Stimulated activated CD8-positive, alpha-beta memory T cell treated with anti-CD3 and anti-CD28 coated beads, Interleukin-2, amount 100 ng/mL, for 48 hours (primary cell): ENCODE measurements at places on chromosomes 11 and 22.

DNA sequence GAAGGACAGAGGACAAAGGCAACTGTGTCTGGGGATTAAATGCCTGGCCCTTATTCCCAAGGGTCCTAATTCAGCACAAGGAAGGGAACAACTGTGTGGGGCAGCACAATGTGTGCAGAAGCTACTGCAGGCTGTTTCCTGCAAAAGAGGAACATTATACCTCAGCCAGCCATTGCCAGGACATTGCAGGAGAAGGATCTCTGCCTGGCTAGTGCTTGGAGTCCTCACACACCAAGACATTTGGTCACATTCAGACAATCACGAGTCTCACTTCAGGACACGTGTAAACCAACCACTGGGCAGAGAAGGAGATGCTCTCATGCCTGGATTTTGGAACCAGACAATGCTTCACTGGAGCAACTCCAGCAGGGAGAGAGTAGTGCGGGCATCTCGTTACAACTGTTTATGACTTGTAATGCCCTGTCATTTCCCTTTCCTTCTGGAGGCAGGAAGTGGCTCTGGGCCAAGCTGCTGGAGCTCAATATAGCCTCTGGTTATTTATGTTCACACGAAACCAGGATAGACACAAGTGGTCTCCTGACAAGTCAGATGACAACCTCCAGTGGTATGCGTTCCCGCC is 23.9 kb upstream of the ZC3H12C start:
- no peak for DNase-seq

- DNase-seq, result peak; percentile 65
Observed at GRCh38 chr11:118691926-118692830, 12.7 kb upstream of the TREH start.

- no peak for DNase-seq
Observed at GRCh38 chr11:101369835-101370234, 214.0 kb downstream of the TRPC6 start.

DNA sequence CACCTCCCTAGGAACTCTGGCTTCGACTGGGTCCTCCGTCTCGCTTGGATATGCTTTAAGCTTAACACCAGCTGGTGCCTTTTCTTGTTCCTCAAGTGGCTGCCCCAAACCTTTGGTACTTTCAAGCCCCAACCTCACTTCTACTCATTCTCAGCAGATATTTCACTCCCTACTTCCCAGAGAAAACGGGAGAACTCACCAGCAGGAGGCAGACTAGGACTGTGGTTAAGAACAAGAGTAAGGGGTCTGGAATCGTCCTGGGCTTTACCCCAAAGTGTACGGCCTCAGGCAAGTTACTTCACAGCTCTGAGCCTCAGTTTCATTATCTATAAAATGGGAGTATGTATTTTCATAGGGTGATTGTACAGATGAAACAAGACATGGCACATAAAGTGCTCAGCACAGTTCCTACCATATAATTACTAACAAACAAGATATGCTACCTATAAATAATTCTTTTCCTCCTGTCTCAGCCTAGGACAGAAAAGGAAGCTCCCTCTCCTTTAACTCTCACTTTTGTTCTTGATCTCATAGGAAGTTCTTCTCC is 37.8 kb downstream of the PAMR1 start:
- DNase-seq, result no peak

GRCh38 chr11:33272338-33273107 is 15.3 kb downstream of the HIPK3 start:
- DNase-seq, result no peak

DNA sequence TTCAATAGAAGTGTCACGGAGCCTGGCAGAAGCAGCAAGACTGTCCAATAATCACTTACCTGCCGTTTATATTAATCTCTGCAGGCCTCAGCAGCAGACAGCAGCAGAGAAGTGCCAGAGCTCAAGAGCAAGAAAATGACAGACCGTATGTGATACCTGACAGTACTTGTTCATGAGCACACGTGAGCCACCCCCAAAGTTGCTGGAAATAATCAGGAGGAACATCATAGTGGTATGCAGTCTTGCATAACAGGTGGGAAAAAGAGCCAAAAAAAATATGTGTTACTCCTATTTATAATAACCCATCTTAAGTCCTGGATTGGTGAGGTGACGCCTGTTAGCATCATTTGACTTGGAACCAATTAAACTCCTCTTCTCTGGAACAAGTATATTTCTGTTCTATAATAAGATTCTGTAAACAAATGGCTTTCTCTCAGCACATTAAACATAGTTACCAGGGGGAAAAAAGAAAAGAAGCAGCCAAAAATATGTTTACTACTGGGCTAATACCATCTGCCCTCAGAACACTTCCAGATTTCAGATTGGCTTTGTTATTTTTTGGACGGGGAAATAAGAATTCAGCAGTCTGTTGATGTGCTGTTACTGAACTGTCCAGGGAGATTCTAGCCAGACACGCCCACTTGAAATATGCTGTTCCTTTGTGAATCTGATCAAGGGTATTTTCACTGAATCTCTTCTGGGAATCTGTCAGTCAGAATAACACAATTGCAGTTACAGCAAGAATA is 7.9 kb upstream of the SLN start:
- no peak for DNase-seq

DNA sequence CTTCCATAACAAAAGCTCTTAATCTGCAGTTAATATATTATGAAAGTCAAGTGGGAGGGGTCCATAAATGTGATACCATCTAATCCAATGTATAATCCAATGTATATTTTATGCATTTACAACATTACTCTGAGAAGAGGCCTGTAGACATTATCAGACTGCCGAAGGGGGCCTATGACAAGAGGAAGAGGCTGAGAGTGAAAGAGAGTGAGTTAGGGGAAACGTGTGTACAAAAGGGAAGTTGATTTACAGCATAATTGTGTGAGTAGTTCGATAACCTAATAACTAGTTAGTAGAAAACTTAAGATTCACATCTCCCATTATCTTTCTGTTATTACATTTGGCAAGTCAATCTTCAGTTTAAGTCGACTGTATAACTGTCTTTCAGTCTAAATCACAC is 86.6 kb downstream of the DDX10 start:
- no peak for DNase-seq

DNA sequence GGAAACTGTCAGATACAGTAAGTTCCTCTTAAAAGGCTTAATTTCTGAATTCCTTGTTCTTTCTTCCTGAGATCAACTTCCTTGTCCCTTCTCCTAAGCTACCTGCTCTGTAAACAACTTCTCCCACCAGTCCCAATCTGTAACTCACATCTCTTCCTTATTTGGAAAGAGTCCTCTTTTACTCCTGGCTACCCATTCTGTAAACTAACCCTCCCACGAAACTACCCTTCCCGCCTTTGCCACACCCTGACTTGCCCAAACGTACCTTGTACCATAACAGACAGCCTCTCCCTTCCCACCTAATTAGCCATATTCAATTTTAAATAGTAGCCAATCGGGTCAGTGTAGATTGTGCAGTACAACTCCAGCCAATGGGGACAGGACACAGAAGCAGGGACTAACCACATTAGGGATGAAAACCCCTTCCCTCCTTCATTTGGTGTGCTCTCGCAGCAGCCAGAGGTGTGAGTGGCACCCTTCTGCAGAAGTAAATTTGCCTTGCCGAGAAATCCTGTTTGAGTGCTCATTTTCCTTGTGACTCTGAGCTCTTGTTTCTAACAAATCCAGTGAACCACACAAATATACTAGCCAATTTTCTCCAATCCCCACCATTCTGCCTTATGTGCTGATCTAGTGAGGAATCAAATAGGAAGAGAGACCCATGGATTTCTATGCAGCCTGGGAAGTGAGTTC is 49.5 kb downstream of the ZNF280B start:
- DNase-seq, result no peak

DNA sequence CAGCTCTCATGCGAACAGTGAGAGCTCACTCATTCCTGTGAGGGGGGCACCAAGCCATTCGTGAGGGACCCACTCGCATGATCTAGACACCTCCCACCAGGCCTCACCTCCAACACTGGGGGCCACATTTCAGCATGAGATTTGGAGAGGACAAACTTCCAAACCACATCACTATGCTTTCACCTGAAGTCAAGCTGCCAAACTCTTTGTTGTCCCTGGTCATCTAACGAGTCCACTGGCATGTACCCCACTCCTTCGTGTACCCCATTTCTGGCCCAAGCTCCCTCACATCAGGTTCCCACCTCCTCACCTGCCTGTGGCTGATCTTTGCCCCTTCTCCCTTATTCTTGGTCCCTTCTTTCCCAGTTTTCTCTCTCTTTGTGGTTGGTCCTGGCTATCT is 198.9 kb downstream of the ADAMTS15 start:
- no peak for DNase-seq

DNA sequence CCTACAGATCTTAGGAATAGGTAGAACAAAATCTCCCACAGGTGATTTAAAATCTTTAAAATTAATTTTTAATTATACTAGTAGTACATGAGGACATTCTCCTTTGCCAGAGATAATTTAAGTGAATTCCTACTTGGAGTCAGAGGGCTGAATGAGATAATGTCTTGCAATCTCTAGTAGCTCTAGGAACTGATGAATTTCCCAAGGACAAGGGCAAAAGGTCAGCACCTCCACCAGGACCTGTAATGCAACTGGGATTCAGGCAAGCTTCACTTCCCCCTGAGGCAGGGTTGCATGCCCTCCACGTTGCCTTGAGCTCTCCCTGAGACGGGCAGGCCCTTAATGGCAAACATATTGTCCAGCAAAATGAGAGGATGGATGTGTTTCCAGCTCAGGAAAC is 330.3 kb upstream of the PITPNB start:
- no peak for DNase-seq

GRCh38 chr11:115420505-115420904 is 83.7 kb downstream of the CADM1 start:
- DNase-seq, result no peak
